Mesangial cell (primary cell): ENCODE measurements at places on chromosomes 11 and 22. TPM values are rescaled to one million over a fixed set of nuclear protein-coding genes. Genes with fewer than 3 reads are reported as not detected.

CDC42BPG gene
- 2.1 and 10.1 TPM in 2 replicates for total RNA-seq

RAB30 gene
- 2.4 and 3.7 TPM in 2 replicates for total RNA-seq

MOV10L1 gene
- total RNA-seq: under 0.01 and 0.76 TPM in 2 replicates

ARHGAP42 gene
- total RNA-seq: 21.7 and 27.5 TPM in 2 replicates

PGA4 gene
- total RNA-seq: not detected in 2 replicates

TTC36 gene
- 0.38 and 0.49 TPM in 2 replicates for total RNA-seq

PRR14L gene
- 17.4 and 19.9 TPM in 2 replicates for total RNA-seq

EXPH5 gene
- total RNA-seq: 3.9 and 4.4 TPM in 2 replicates

C11orf71 gene
- 1.5 and 5.5 TPM in 2 replicates for total RNA-seq

KCNJ1 gene
- total RNA-seq: 0.13 TPM in 1 of 2 replicates, not detected in the other

ARFIP2 gene
- 53.0 TPM in 2 replicates for total RNA-seq

LUZP2 gene
- total RNA-seq: under 0.01 and 0.13 TPM in 2 replicates

ZNF202 gene
- total RNA-seq: 3.6 and 8.1 TPM in 2 replicates

ZNF214 gene
- 0.65 and 1.5 TPM in 2 replicates for total RNA-seq

TRPT1 gene
- total RNA-seq: 46.1 and 80.9 TPM in 2 replicates

CRYBA4 gene
- not detected in 2 replicates for total RNA-seq
